Stimulated activated CD4-positive, alpha-beta T cell treated with anti-CD3 and anti-CD28 coated beads, Interleukin-1b, Interleukin-23, amount 100 ng/mL, for 1 hour (primary cell): ENCODE measurements at places on chromosomes 13 and 19.
A peak's percentile ranks its signal among the peaks of the same experiment; 100 is the strongest.

DNA sequence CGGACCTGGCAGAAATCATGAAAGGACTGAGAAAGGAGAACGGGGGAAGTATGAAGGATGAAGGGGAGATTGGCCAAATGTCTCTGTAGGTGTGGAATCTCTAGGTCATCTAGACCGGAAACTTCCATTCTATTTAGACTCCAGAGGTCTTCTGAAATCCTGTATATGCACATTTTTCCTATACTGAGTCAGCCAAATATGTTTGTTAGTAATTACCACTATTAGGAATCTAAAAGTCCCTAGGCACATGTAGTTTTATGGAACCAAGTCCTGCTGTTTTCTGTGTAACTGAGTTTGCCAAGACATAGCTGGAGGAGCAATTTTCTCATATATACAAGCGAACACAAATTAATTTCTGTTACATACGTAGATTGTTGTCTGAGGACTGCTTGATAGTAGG lies 498.1 kb downstream of the GPC5 start:
- no peak for DNase-seq

GRCh38 chr19:35718345-35719041 lies 690 bp downstream of the KMT2B start:
- no peak for DNase-seq

DNA sequence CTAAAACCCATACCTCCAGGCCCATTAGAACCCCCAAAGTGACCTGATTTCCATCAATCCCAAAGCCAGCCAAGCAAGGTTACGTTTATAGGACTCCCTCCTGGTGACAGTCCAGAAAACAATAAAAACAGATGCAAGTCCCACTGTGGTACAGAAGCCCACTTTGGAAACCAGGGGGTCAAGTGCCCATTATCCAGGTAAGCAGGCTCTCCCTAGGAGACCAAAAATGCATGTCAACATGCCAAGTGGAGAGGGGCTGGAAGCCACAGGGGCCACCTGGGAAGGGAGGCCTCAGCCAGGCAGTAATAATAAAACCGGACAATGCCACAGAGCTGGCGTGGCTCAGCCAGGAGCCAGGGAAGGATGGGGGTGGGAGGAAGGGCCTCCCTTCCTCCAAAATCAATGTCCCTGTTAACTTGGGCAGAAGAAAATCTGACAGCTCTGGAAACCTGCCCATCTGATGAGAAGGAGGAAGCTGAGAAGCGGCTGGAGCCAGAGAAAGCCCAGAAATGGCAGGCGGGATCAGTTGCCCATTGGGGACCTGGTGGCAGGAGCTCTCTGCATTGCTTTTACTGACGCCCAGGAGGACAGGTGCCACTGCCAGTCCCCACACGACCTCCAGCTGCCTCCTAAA lies 160.4 kb downstream of the ZIC5 start:
- no peak for DNase-seq

DNA sequence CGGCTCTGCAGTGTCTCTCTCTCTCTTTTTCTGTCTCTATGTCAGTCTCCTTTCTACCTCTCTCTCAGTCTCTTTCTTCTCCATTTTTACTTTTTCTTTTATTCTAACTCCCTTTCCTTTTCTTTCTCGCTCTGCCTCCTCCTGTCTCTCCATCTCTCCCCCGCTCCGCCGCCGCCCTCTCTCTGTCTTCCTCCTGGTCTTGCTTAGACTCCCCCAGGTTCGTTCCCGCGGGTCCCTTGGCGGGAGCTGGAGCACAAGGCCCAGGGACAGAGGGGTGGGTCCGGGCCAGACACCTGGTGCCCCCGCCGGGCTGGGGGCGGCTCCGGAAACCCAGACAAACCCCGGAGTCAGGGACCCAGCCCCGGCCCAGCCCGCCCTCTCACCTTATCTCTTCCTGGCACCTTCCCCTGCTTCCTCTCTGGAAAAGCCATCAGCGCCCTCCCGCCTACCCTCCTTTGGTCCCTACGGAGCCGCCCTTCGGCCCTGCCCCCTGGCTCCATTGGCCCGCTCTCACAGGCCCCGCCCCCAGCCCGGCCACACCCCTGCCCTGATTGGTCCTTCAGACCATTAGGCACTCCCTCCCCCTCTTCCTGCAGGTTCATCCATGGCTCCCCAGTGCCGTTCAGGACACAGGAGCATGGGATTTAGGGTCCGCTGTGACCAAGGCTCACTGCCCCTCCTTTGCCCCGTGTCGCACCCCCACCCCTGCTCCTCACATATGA lies 15.4 kb upstream of the NOP53 start:
- DNase-seq, result no peak

GRCh38 chr19:13881251-13881691 lies 4.3 kb downstream of the NANOS3 start:
- DNase-seq, result no peak

GRCh38 chr13:49690995-49691784 lies at the start of gene EBPL:
Gene EBPL, minus strand, starts transcription at chr13:49691486. Its CDS starts 62 bp downstream, at chr13:49691424.
- DNase-seq, result peak; percentile 88

GRCh38 chr13:112457485-112457884 lies 81.3 kb downstream of the SPACA7 start:
- DNase-seq, result no peak

DNA sequence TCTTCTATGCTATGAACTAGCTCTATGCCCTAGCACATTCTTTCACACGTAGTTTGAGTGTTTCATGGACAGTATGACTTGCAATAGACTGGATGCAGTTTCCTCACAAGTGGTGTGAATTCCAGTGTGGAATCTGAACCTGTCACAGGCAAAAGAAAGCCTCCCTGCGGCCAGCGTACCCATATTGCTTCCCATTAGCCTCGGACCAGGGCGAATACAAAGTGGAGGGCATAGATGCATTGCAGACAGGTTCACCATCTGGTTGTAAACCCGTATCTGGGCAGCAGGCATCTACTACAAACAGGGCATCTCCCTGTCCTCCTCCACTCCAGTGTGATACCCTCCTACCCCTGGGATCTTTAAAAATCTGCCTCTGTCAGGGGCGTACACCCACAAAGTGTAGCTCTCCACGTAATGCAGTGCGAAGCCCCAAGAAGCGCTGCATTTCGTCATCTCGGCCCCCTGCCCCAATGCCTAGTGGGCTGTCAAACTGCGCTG lies 1.4 kb upstream of the CIC start:
- no peak for DNase-seq

DNA sequence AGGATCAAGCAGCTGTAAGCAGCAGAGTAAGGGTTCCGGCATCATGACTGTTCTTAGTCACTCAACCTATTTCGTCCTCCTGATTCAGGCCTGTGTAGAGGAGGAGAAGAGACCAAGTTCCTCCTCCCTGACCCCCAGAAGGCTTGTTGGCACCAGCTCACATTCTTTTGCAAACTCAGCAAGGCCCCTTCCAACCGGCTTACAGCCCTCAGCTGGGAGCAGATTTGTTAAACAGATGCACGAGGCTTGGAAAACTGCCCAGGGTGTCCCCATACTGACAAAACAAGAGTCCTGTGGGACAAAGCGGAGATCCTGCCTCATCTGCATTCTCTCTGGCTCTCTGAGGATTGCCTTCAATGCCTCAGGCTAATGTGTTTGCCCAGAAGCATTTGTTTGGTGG lies 113.2 kb upstream of the SOX21 start:
- no peak for DNase-seq

DNA sequence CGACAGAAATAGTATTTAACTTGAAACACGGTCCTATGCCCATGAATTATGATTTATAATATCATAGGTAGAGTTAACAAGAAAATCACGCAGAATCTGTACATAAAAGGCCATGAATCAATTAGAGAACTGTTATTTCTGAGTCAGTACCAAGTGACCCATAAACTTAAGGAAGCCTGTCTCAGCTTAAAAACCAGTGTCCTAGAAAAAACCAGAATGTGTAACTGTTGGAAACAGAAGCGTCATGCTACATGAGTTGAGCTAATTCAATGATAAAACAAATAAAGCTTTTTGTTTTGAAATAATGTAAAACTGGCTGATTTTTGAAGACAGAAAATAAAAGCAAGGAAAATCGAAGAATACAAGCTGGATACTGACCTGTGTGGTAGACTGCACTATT lies 34.8 kb upstream of the SGCG start:
- DNase-seq, result no peak

- no peak for DNase-seq
Observed at GRCh38 chr19:1674293-1674679, 21.9 kb upstream of the TCF3 start.
